A549 treated with RU486 at 1 μM for 4 hours (cell line): ENCODE measurements at places on chromosomes 6 and 20. TPM values are rescaled to one million over a fixed set of nuclear protein-coding genes. Genes with fewer than 3 reads are reported as not detected.

Gene DTNBP1
- total RNA-seq: 11.5 to 16.0 TPM (median 13.3 TPM) in 5 replicates

Gene FOXQ1
- 3.5 to 7.5 TPM (median 6.7 TPM) in 5 replicates for total RNA-seq

Gene CLIC5
- not detected in 5 replicates for total RNA-seq

Gene RFX6
- total RNA-seq: not detected in 5 replicates

Gene SIRPD
- not detected in 5 replicates for total RNA-seq

Gene MAP3K5
- total RNA-seq: 2.0 to 3.1 TPM (median 2.8 TPM) in 5 replicates

Gene BPIFA1
- total RNA-seq: not detected in 5 replicates

Gene KHDC1
- 2.2 to 4.0 TPM (median 3.5 TPM) in 5 replicates for total RNA-seq

Gene PSORS1C2
- total RNA-seq: not detected in 5 replicates

Gene GPR63
- 0.33 to 0.75 TPM (median 0.64 TPM) in 5 replicates for total RNA-seq

Gene WFDC2
- total RNA-seq: not detected in 5 replicates

Gene PPP1R16B
- total RNA-seq: 0.06 to 0.27 TPM (median 0.16 TPM) in 5 replicates

Gene PKIB
- 0.58 to 1.4 TPM (median 0.93 TPM) in 5 replicates for total RNA-seq

Gene TSPO2
- total RNA-seq: not detected in 5 replicates

Gene MYH7B
- total RNA-seq: 0.03 to 0.04 TPM in 2 of 5 replicates, not detected in the others

Gene ZC3H12D
- total RNA-seq: 0.06 to 0.09 TPM (median 0.06 TPM) in 4 of 5 replicates, not detected in the other

Gene ULBP2
- 2.7 to 4.2 TPM (median 3.5 TPM) in 5 replicates for total RNA-seq

Gene TNFRSF21
- total RNA-seq: 31.1 to 37.8 TPM (median 34.3 TPM) in 5 replicates
